ENCODE measurements at places on chromosomes 4 and X.

GRCh38 chr4:165294907-165295306, 32.6 kb upstream of the MSMO1 start:
- DNase-seq, result no peak

GRCh38 chr4:139943277-139943676, 210.7 kb downstream of the MAML3 start:
- DNase-seq, result peak; percentile 12

GRCh38 chr4:42596918-42597317, 60.0 kb downstream of the ATP8A1 start:
- no peak for DNase-seq

DNA sequence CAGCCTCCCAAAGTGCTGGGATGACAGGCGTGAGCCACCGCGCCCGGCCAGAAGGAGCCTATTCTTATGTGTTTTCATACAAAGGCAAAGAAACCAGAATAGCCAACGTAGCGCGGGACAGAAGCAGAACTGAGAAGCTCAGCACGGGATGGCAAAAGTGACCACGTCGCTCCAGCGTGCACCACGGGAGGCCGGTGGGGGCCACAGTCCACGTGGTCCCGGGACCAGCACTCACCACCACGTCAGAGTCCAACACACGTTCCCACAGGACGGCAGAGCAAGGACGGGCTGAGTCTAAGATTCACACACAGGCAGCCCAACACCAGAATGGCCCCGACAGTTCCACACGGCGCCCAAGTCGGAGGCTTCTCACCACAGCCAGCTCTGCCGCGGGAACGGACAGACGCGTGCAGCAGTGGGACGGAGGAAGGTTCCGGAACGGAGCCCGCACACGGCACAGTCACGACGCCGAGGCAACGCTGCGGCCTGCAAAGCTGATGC, 18.8 kb upstream of the GTPBP6 start:
- DNase-seq, result no peak

GRCh38 chr4:41026971-41027370, 187.4 kb downstream of the APBB2 start:
- no peak for DNase-seq

DNA sequence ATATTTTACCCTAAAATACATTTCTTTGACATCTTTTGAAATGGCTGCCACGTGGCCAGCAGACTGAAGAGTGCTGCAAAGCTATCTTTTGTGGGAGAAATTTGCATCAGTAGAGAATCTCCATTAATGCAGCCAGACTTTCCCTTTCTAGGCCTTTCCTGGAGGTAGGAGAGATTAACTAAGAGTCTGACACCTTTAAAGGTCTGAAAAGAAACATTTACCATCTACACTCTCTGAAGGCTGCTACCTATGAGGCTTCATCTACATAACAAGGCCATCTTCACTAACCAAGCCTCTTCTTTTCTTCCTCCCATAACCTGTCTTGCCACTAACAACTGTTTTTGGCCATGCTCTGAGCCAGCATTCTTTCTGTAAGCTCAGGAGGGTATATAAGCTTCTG, 17.8 kb upstream of the SPRY1 start:
- DNase-seq, result no peak

DNA sequence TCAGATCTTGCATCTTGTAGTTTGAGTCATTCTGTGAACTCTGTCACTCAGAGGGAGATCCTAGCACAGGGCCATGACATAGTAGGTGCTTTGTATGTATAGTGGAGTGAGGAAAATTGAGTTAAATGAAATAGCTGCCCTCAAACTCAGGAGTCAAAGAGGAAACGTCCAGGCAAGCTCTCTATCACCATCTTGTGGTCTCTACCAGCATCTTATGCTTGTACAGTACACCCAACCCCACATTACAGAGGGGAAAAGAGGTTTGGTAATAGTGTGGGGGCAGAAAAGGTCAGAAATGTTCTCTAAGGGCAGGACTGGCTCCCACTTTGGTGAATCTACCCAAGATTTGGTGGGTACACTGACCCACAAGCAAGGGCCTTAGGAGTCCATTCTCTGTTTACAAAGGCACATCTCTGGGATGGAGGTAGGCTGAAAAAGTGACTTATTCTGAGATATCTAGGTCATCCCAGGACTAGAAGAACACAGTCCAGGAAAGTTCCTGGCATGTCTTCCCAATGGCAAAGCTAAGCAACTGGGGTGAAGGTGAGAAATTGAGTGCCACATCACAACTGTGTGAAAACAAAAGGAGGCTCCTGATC, 131.8 kb downstream of the OR13H1 start:
- peak; percentile 20 for DNase-seq

- no peak for DNase-seq
Measured at GRCh38 chr4:139319571-139319970, 17.3 kb upstream of the NDUFC1 start.

GRCh38 chr4:52822972-52823701, 39.0 kb upstream of the RASL11B start:
- peak; percentile 87 for DNase-seq

- DNase-seq, result no peak
Measured at GRCh38 chr4:165680821-165681220, 192.2 kb upstream of the TLL1 start.

GRCh38 chr4:4325321-4325720, 35.3 kb downstream of the ZBTB49 start:
- no peak for DNase-seq

GRCh38 chrX:55624403-55624802, 1.2 kb downstream of the FOXR2 start:
- no peak for DNase-seq

DNA sequence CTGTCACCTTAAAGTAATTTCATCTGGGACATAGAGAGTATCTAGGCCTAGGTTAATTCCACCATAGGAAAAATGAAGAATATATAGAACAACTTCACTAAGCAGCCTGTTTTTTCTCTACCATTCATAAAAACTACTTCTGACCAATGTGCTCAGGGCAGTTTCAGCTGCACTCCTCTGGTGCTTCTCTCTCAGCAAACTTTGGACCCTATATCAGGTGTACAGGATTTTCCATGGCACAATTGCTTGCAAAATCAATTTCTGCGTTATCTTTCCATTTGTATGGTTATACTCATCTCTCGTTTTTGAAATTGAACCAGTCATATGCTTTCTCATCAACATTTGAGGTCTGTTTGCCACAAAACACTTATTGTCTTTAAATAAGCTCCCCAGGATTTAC, 52.1 kb upstream of the FMR1 start:
- no peak for DNase-seq

GRCh38 chr4:52263607-52264006, 212.5 kb downstream of the SPATA18 start:
- DNase-seq, result no peak

DNA sequence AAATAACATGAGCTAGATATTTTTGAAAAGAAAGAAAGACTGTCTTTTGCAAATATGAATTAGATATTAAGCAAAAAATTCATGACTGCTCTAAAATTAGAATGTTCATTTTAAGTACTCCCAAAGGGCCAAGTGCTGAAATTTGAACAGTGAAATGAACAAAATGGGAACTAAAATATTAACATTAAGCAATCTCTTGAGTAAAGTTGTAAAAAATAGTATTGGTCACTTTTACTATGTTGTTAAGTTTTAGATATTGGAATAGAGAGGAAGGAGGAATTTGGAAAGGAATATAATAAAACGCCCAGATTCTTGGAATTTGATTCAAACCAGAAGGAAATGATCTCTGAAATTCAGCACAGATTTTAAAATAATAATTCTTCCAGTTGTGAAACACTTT, 125.9 kb upstream of the ANK2 start:
- DNase-seq, result no peak

DNA sequence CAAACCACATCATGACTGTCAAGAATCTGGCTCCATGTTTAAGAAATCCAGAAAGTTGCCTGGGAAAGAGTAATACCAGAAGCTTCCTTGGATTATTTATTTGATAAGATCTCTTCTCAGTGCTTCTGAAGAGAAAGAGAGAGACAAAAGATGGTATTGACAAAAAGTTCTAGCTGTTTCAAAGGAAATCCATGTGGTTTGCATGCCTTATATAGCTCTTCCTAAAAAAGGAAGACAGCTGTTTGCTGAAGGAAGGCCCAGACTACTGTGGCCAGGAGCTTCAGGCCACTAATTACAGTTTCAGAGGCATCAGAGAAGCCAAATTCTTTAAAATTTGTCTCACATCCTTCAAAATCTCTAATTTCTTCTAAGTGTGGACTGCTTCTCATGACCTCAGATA, 565.2 kb upstream of the SLIT2 start:
- DNase-seq, result no peak

DNA sequence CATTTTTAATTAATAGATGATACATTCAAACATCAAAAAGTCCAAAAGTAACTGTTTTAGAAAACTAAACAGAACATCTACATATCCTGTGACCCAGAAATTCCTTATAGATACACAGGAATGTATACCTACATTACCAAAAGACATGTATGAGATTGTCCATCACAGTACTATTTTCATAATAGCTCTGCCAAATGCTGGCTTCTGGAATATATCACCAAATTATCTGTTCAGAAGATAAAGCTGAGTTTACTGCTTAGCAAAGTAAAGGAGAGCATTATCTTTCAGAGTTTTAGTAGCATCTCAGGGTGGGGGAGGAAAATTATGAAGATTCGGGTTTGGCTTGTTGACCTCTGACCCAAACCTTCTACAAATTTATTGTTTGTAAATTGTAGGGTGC, 368.9 kb upstream of the SLC7A11 start:
- DNase-seq, result no peak

- peak; percentile 20 for DNase-seq
Measured at GRCh38 chr4:8110071-8110986, 48.3 kb downstream of the ABLIM2 start.

- no peak for DNase-seq
Measured at GRCh38 chr4:3703343-3703676, 62.9 kb upstream of the ADRA2C start.

GRCh38 chrX:113390531-113390930, 549.9 kb upstream of the AMOT start:
- no peak for DNase-seq

DNA sequence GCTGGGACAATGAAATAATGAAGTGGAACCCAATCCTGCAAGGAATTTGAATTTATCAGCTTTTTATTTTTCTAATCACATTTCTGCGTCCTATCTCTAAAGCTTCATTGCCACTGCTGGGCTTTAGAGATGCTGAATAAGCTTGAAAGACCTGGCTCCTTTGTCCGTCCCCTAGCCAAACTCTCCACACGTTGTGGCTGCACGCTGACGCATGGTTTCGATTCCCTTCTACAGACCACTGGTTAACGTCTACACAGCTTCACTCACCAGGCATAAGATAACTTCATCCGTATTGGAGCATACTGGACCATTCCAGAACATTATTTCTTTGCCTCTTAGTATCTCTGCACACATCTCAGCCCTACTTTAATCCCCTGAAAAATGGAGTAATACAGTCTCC, 31.2 kb downstream of the SPANXN3 start:
- no peak for DNase-seq

DNA sequence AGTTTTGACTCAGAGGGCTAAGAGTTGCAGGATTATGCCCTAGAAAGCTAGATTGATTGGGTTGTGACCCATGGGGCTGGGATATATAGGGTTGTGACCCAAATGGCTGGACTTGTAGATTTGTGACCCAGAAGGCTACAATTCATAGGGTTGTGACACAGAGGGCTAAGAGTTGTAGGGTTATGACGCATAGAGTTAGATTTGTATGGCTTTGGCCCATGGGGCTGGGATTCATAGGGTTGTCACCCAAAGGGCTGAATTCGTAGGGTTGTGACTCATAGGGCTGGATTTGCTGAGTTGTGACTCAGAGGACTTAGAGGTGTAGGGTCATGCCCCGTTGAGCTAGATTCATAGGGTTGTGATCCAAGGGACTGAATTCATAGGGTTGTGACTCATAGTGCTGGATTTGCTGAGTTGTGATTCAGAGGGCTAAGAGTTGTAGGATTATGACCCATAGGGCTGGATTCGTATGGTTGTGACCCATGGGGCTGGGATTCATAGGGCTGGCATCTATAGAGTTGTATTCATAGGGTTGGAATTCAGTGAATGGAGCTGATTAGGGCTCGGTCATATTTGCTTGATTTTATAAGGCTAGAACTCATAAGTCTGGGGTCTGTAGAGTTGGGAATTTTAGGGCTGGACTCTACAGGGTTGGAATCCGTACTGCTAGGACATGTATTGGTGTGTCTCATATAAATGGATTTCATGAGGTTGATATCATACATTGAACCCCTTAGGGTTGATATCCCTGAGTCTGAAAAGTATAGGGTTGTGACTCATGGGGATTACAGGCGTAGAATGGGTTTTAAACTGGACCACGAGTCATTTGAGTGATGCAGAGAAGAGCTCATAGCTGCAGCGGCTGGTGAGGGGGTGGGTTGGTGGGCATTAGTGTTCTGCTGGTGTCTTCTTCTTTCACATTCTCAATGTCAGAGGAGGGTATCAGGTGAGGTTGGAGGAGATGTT, 125.7 kb downstream of the CRLF2 start:
- peak; percentile 44 for DNase-seq

- DNase-seq, result no peak
Measured at GRCh38 chrX:20393944-20394343, 127.2 kb upstream of the RPS6KA3 start.

DNA sequence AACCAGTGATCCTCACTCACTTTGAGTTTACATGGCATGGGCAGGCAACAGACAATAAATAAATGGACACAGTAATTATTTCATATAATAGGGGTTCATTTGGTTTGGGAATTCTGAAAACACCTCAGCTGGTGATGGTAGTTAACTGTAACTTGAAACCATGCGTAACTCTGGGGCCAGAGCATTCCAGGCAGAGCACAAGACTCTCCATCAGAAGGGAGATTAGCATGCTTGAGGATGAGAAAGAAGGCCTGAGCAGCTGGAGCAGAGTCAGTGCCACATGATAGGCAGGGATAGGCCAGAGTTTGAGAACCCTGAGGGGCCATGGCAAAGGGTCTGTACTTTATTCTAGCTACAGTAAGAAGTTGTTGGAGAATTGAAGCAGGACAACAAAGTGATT, 56.3 kb upstream of the CXCL8 start:
- DNase-seq, result peak; percentile 74

- DNase-seq, result peak; percentile 66
Measured at GRCh38 chr4:76377911-76378310, 43.0 kb downstream of the CCDC158 start.

DNA sequence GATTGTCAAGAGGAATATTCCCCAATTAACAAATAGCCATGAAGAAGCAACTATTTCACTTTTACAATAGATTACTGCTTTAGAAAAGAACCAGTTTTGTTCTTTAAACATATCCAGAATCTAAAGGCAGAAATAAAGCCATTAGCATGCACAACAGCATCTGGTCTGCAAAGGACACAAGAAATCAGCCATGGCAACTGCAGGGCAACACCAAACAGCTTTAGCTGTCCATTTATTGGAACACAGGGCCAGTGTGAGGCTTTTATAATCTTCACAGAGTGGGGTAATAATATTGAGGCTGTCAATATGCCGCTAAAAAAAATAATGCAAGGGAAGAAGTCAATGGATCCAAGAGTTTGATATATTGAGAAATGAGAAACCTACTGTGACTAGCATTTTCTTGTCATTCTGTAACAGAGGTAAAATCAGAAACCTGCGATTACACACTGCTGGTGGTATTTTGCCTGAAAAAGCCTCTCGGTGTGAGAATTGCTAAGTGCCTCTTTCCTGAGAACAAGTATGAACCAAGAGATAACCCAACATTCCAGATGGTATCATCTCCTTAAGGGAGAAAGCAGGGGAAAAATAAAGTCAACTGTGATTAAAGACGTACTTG, 2.7 kb upstream of the BANK1 start:
- no peak for DNase-seq

All from iris pigment epithelial cell (primary cell).